ENCODE measurements at places on chromosomes 13 and 19.
A peak's percentile ranks its signal among the peaks of the same experiment; 100 is the strongest.

DNA sequence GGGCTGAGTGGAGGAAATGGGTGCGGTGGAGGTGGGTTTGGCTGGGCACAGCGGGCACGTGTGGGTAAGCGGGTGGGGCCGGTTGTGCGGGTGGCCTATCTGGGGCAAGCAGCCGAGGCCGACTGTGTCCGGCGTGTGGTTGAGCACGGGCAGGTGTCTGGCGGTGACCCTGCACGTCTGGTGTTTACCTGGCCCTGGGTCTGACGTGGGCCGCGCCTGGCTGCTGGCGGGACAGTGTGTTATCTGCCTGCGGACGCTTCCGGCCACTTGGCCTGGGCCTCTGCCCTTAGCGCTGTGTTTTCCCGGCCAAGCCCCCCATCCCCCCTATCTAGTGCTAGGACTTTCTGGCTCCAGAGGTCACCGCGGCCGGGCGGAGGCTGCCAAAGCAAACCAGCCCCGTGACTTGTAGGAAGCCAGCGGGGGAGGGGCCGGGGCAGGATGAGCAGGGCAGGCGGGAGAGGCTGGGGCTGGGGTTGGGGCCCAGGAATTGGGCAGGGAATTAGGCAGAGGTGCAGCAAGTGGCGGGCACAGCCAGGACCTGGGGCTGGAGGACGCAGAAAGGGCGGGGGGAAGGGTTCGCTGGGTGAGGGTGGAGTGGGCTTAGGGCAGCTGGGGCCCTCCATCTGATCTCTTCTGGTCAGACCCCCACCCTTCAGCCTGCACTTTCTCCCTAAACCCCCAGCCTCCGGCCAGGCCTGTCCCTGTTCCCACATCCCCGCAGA, 534 bp upstream of the HPN start:
- DNase-seq: no peak

DNA sequence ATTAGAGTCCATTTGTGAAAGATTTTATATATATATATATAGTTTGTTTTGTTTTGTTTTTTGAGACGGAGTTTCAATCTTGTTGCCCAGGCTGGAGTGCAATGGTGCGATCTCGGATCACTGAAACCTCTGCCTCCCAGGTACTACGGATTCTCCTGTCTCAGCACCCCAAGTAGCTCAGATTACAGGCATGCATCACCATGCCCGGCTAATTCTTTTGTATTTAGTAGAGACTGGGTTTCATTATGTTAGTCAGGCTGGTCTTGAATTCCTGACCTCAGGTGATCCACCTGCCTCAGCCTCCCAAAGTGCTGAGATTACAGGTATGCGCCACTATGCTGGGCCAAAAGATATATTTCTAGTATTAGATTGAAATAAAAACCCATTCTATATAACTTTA, 4.0 kb upstream of the ZNF701 start:
- DNase-seq: no peak

DNA sequence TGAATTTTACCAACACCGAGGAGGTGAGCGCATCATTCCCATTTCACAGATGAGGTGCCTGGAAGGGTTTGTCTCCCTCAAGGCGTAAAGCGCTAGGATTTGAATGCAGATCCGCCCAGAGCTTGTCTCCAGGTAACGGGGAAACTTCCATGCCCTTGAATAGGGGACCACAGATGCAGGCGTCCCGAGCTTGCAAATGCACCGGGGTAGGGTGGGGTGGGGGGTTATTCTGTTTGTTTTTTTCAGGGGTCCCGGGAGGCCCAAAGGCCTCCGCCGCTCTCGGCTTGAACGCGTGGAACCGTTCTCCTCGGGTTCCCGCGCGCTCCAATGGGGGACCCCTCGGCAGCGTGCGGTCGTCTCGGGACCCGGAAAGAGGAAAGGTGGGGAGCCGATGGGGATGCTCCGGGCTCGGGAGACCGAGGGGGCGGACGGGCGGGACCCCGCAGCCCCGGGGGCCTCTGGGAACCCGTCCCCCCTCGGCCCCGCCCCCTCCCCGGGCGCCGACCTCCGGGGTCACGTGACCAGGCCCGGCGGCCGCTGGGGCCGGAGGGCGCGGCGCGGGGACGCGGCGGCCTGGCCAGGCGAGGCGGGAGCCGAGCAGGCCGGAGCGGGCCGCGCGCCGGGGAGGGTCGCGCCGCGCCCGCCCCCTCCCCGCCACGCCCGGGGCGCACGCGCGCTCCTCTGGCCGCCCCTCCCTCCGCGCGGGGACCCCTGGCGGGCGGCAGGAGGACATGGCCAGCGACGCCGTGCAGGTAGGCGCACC, at the start of gene PKN1:
PKN1 (plus strand) TSS at position 516 of the 763 bp plus-strand sequence; CDS start at position 732, 216 bp downstream.
- peak; percentile 56 for DNase-seq

DNA sequence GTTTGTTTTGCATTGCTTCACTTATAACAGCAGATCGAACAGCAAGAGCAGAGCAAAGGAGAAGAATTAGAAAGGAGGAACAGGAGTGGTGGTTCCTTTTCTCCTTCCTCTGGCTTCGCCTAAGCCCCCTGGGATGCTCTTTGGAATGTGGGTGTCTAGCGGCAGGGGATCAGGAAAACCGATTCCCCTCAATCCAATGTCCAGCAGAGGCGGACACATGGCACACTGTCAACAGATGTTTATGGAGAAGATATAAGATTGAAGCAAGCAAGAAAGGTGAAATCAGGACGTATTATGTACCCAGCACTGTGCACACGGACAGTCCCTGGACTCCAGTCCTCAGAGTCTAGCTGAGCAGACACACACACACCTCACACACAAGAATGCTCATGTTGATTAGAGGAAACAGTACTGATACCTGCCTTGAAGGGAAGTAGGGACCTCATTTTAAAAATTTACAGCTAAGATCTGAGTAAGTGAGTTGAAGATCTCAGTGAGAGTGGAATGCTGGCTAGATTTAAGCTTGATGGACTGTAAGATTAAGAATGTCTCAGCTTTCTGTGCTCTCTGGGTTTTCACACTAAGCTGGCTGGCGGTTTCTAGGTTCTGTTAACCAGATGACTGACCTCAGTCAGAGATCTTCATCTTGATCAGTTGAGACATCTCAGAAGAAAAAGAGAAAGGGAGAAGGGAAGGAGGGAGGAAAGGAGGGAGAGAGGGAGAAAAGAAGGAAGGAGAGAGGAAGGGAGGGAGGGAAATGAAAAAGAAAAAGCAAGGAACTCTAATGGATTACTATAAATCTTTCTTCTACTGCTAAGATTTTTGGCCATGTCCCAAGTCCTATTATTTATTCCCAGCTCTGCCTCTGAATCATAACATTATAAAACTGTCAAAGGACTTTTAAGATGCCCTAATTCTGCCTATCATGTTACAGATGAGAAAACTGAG, 44.8 kb downstream of the FLT1 start:
- DNase-seq: no peak

- no peak for DNase-seq
These were observed 103.9 kb downstream of the FAM216B start for GRCh38 chr13:42885325-42885724.

DNA sequence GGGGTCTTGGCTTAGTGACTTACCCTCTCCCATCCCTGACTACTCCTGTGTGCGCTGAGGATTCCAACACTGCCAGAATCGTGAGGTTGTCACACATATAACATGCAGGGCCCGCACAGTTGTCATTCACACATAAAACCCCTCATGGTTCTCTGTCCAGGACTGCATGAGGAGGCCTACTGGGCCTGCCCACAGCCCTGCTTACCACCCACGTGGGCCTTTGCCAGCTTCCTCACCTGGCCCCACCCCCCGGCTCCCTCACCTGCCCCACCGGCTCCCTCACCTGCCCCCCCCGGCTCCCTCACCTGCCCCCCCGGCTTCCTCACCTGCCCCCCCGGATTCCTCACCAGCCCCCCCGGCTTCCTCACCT, 197.2 kb downstream of the TEX29 start:
- no peak for DNase-seq

GRCh38 chr13:92538164-92538563, 688.4 kb upstream of the GPC6 start:
- DNase-seq: no peak

- DNase-seq: no peak
These were observed 1699.4 kb downstream of the PCDH9 start for GRCh38 chr13:65530688-65531087.

DNA sequence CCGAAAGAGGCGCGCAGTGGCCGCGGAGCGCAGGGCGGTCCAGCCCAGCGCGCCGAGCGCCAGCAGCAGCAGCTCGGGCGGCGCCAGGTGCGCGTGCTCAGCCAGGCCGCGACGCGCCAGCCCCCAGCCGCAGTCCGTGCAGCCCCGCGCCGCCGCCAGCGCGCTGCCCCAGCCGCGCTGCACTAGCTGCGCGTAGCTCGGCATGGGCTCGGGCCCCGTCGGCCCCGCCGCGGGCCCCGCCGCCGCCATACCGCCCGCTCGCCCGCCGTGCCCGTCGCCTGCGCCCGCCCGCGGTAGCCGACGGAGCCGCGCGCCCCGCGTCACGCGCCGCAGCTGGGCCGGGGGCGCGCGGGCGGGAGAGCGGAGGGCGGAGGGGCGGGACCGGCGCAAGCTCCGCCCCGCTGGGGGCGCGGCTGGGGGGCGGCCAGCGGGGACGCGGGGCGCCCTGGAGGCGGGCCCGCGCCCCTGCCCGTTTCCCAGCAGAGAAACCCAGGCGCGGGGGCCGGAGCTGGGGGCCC, at the start of gene CERS1:
CERS1 (minus strand) TSS at position 335 of the 518 bp plus-strand sequence; CDS start at position 249, 86 bp downstream.
- no peak for DNase-seq

GRCh38 chr13:61664801-61665705, 249.4 kb upstream of the PCDH20 start:
- DNase-seq: no peak

GRCh38 chr13:93345770-93346169, 119.2 kb downstream of the GPC6 start:
- DNase-seq: no peak

DNA sequence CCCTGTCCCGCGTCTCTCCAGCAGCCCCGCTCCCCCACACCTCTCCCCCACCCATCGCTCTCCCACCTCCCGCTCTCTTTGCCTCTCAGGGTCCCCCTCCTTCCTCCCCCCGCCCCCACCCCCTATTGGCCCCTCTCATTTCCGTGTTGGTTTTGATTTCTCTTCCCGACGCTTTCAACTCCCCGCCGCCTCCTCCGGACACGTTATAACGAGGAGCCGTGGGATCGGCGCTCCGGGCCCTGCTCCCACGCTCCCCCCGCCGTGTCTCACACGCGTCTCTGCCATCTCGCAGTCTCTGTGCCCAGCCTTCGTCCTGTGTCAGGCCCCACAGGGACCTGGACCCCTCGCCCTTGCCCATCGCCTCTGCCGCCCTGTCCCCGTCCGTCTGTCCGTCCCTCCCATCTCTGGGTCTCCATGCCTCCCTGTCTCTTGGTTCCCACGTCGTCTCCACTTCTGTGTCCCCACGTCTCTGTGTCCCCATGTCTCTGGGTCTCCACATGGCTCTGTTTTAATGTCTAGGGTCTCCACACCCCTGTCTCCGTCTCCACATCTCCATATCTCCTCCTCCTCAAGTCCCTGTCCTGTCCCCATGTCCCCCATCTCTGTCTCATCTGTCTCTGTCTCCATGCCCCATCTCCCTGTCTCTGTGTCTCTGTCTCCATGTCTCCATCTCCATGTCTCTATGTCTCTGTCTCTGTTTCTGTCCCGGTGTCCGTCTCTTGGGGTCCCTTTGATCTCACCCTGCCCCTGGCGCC, 13.1 kb downstream of the ERFL start:
- DNase-seq: no peak

GRCh38 chr13:108572782-108573211, 56.6 kb upstream of the MYO16 start:
- no peak for DNase-seq

DNA sequence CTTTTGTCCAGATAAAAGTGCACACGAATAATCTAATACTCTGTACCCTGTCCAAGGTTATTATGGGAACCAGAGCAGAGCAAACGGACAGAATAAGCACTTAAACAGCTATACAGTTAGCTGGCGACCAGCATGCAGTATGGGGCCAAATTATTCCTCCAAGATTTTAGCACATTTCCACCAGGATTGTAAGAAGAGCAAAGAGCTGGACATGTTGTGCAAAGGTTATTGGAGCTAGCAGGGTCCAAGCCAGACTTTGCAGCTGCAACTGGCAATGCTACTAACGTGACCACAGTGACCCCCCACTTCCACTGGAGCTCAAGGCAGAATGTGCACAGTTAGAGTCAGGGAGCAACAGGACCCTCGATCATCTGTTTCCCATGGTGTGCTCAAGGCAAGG, 89.9 kb downstream of the COL4A1 start:
- no peak for DNase-seq

DNA sequence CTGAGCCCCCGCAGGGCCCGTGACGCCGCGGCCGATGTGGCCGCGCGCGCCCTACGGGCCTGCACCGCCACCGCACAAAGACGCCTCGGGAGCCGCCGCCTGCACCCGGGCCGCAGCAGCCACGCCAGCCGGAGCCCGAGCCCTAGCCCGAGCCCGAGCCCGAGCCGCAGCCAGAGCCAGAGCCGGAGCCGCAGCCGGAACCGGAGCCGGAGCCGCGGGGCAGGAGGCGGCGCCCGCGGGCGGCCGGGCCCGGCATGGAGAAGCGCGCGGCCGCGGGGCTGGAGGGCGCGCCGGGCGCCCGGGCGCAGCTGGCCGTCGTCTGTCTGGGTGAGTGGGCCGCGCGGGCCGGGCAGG, 379 bp downstream of the LRP3 start:
- no peak for DNase-seq

DNA sequence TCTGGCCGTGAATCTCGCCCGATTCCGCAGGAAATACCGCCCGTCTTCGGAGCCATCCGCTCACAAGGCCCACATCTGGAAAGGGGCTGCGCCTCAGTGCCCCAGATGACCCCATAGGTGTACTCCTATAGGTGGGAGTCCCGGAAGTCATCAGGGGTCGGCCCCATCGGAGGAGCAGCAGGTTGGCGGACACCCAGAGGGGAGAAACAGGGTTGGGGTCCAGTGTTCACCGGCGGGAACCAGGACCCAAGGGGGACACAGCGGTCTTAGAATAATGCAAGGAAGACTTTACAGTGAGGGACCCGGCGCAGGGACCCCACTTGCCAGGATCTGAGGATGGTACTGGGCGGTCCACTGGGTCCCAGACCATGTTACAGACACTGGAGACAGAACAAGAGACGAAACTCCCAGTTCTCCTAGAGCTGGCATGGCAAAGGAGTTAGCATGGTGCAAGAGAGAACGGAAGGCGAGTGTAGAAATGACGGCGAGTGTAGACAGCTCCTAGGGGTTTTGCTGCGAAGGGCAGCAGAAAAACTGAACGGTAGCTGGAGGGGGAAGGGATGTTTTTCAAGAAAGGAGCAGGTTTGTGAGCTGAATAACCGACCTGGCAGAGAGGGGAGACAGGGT, 4.2 kb upstream of the RGL3 start:
- no peak for DNase-seq

DNA sequence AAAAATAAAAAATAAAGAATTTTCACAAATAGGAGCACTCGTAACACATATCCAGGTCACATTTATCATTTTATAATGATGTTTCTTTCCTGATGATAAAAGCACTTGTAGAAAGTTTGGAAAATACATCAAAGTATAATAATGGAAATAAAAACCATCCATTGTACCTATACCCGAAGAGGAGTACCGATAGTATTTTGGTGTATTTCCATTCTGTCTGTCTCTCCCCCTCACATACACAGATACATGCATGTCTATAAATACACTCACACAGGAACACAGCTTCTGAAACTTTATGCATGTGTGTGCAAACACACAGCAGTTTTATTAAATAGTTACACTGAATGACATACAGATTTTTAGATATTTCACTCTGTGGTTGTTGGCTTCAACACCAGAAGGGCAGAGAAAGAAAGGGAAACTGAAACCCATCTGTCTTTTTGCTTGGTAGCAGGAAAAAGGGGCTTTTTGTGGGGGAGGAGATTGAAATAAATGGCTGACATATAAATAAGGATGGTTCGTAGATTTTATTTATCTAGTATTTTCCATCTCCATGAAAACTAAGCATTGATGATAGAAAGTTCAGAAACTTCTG, 114.8 kb downstream of the LRCH1 start:
- DNase-seq: no peak
